ENCODE measurements at places on chromosomes 1 and 21. TPM values are rescaled to one million over a fixed set of nuclear protein-coding genes. Genes with fewer than 3 reads are reported as not detected.

DNA sequence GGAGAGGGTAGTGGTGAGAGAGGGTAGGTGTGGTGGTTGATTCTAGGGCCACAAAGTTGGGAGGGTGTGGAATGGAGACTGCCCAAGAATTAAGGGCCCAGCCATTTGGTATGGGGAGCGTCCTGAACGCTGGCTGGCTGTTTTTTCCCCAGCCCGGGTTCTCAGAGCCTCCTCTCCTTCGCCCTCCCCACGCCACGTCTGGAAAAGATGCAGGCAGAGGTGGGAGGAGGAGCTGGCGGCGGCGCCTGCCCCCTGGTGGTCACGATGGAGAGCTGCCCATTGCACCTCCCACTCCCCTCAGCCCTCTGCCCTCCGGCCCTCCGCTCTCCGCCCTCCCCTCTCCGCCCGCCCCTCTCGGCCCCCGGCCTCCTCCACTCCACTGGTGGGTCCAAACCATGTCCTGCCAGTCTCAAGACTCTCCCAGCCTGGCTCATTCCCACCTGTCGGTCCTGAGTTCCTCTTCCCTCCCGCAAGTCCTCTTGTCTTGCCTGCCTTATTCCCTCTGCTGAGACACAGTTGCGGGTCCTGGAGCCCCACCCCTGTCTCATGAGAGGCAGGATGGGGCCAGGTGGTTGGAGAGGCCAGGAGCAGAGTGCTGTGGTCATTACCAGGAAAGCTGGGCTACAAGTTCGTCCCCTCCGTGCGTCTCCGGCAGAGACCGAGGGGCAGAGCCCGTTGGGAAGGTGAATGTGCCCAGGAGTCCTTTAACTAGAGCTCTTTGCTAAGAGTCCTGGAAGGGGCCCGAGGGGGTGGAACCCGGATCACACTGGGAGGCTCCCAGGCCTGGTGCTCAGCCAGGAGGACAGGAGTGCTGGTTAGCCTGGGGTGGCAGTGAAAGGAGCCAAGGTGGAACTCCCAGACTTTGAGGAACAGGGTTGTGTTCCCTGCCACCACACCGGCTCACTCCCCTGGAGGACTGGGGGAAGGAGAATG is 22.6 kb downstream of the ETNK2 start:
- peak; percentile 62 for DNase-seq

DNA sequence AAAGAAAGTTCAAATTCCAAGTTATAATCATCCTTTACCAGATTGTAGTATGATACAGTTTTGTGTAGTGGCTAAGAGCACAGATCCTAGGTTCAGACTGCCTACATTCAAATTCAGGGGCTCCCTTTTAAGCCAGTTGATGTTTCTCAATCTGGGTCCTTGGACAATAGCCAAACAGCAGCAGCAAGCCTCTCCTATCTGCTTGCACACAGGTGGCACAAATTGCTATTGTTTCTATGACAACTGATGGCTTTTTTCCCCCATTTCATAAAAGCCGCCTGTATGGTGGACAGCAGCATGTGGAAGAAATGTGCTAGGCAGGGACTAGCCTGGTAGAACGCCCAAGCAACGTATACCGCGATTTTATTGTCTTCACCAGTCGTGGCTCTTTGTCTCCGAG is 76.5 kb downstream of the S1PR1 start:
- DNase-seq, result no peak

- no peak for DNase-seq
Observed at GRCh38 chr1:111876631-111877030, 112.8 kb downstream of the KCND3 start.

Gene AADACL3
- polyA plus RNA-seq, result not detected
